EL (cell line): ENCODE measurements at places on chromosomes 3 and 15.

- peak; percentile 70 for DNase-seq
These were observed 1.2 kb downstream of the PRICKLE2 start for GRCh38 chr3:64223791-64224745.

GRCh38 chr15:69548395-69549180, 96.0 kb downstream of the RPLP1 start:
- DNase-seq: no peak

DNA sequence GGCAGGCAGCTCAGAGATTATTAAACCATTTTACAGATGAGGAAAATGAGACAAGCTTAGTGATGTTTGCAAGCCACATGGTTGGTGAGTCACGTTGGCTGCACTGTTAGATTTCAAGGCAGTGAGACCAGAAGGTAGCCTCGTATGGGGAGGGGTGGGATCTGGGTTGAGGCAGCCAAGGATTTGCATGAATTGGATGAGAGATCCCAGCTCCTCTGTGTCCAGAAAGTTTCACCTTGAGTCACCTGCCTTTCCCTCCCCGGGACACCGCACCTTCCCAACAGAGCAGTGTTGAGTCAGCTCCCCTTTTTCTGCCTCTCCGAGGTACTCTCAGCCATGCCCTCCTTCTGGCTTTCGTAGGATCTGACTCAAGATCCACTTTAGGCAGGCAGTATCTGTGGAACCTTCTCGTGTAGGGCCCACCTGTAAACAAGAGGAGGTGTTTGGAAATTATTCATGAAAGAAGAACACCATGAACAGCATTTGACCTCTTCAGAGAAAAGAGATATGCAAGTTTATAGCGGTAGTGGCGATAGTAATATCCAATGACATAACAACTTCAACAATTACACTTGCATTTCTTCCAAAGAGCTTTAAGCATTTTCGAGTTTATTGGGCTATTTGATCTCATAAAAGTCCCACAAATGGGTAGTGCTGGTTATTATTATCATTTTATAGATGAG, 46.8 kb upstream of the VPS8 start:
- no peak for DNase-seq

DNA sequence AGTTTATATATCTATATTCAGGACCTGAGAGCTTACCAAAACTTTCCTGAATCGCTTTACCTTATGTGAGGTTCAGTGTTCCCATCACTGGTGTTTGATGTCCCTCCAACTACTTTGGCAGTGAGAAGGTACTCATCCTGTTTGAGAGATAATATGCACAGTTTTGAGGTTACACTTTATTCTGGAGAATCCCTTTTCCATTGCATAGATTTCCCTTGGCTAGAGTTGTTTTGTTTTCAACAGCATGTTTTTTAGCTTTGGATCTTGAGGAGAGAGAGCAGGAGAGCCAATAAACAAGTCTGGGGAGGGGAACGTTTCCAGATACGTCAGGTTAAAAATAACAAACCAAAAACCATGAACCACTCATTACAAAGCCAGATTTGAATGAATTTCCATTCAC, 33.6 kb downstream of the CD200 start:
- no peak for DNase-seq

GRCh38 chr15:99613887-99614647, 48.3 kb downstream of the MEF2A start:
- DNase-seq: peak; percentile 31
